Stimulated activated CD4-positive, alpha-beta T cell treated with anti-CD3 and anti-CD28 coated beads, Interleukin-15, amount 100 ng/mL, for 24 hours (primary cell): ENCODE measurements at places on chromosomes 7 and 10.
A peak's percentile ranks its signal among the peaks of the same experiment; 100 is the strongest.

DNA sequence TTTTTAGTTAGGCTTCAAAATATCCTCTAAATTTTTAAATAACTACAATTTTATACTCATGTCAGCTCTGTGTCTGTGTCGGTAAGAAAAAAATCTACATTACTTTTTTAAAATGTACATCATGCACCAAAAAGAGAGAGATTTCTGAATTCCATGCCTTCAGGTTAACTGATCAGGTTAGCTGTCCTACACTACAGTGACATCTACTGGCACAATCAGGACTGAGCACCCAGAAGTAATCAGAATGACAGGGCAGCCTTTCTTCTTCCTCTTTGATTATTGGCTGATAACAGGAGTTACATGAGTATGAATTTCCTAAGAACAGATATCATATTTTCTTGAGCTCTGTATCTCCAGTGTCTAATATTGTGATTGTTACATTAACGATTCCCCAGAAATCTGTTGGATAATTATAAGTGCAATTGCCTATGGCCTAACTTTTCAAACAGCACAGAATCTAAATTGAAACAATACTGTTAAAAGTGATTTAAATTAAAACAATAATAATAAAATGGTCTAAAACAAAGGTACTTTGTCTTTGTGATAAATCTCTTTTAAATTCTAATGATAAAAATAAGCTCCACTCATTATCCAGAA is 41.8 kb upstream of the HYCC1 start:
- peak; percentile 64 for DNase-seq

- DNase-seq = no peak
Measured at GRCh38 chr10:110216240-110216639, 8.8 kb downstream of the MXI1 start.

DNA sequence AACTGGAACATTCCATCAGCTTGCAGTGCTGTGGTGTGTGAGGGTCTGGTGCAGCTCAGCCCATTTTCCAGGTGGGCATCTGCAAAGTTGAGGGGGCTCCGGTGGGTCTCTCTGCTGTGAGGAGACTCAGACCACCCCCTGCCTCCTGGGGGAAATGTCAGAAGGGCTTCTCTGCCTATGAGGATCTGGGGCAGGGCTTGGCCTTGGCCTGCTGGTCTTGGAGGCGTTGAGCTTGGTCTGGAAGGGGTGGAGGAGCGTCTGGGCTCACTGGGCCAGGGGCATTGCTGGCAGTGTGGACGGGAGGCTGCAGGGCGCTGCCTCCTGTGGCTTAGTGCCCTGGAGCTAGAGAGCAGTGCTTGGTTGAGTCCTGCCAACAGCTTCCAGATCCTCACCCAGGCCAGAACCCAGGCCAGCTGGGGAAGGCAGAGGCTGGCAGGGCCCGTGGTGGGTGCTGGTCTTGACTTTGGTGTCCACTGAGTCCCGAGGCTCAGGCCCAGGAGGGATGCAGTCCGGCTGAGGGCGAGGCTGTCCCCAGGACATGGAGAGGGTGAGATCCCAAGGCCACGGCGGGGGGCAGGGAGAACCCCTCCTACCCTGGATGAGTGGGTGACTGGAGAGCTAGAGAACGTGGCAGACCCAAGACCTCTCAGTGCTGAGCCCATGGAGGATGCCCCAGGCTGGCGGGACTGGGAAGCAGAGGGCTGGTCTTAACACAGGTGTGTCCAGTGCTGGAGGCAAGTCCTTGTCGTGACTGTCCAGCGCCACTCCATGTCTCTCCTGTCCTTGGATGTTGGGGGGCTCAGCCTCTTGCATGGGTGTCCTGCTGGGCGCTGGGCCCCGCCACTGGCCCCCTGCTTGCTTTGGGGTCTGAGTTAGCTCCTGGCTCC is 2.8 kb downstream of the SPRN start:
- DNase-seq = no peak

DNA sequence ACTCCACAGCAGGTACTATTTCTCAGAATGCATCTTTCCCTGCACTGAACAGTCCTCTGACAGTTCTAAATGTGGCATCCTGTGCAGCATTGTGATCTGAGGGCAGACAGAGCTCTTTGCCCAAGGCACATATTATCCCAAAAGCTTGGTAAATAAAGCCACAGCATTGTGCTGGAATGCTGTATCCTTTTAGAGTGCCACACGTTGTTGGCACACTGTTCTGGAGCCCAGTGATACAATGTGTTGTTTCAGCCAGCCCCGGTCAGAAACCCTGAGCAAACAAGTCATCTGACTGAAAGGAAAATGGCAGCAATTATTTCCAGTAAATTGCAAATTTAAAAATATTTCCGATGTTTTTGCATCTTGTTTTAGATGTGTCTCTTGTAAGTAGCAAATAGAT is 45.4 kb downstream of the NAMPT start:
- no peak for DNase-seq

DNA sequence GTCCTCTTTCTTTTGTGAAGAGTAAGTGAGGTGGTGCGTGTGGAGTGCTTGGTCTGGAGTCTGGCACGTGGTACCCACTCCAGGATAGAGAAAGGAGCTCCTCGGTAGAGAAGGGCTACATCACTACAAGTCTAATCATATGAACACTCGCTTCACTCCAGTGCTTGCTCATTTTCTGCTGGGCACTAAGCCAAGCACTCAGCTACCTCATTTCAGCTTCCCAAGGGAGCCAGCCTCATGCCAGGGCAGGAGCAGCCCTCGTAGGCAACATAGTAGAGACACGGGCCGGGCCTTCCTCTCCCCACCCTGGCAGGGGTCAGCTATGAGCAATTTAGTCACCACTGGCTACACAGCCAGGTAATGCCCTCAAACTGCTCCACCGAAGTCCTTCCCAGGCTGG is 11.4 kb upstream of the HSPA12A start:
- DNase-seq = no peak

DNA sequence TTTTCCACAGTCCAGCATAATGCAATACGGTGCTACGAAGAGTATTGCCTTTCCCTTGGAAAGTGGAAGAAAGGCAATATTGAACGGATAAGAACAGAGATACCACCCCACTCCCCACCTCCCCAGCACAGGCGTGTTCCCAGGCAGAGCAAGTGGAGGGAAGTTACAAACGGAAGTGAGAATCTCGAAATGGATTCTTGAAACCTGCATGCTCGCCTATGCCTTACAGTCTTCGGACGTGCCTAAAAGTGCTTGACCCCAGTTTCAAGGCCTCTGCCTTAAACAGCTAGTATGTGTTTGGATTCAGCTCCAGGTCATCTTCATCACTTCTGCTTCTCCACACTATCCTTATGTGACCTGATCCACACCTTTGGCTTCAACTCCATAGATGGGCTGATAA is 35.0 kb upstream of the USP6NL start:
- no peak for DNase-seq

DNA sequence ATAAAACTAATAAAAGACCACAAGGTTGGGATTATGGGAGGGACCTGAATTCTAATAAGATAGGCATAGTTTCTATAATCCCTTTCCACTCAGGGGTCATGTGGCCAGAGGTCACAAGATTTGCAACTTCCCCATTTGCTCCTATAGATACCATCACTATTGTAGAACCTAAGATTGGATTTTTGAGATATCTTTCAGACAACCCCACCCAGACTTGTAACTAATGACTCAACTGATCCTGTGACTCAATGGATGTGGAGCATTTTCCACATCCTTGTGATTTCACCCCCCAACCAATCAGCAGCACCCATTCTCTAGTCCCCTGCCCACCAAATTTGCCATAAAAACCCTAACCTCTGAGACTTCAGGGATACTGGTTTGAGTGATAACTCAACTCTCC is 51.9 kb upstream of the PIK3AP1 start:
- DNase-seq = no peak

DNA sequence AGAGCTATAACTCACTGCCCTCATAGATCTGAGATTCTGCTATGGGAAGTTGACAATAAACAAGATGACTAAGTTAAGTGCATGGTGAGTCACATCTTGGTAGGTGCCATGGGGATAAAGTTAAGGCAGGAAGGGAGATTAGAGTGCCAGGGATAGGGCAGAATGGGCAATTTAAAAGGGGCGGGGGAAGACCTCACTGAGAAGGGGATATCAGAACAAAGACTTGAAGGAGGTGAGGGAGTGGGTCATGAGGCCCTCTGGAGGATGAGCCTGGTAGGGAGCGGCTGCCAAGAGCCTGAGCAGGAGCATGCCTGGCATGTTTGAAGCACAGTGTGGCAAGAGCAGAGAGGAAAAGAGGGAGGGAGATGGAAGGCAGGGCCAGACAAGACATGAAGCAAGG is 34.8 kb upstream of the INMT start:
- DNase-seq = no peak

- no peak for DNase-seq
Measured at GRCh38 chr7:42175834-42176723, 60.9 kb downstream of the GLI3 start.

- DNase-seq = no peak
Measured at GRCh38 chr7:24741679-24742505, 15.4 kb downstream of the GSDME start.

DNA sequence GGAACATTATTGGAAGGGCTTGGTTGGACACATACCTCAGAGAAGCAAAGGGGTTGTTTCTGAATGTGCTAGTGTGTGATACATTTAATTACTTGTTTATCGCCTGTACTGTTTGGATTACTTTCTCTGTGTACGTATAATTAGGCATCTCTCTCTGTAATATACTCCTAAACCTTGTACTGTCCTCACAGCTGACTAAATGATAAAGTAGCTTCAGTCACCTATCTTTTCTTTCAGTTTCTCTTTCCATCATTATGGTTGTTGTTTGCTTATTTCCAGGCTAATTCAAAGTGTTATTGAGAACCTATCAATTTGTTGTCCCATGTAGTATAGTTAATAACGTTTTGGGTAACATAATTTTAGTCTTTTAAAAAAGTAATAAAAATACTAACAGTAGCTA is 34.0 kb downstream of the MXI1 start:
- no peak for DNase-seq

GRCh38 chr10:8665322-8665721 is 610.8 kb downstream of the GATA3 start:
- no peak for DNase-seq

GRCh38 chr7:106947244-106947728 is 82.2 kb downstream of the PIK3CG start:
- DNase-seq = peak; percentile 34

GRCh38 chr7:144941127-144941526 is 105.3 kb upstream of the TPK1 start:
- no peak for DNase-seq

GRCh38 chr7:22406715-22407114 is 49.8 kb upstream of the RAPGEF5 start:
- no peak for DNase-seq

DNA sequence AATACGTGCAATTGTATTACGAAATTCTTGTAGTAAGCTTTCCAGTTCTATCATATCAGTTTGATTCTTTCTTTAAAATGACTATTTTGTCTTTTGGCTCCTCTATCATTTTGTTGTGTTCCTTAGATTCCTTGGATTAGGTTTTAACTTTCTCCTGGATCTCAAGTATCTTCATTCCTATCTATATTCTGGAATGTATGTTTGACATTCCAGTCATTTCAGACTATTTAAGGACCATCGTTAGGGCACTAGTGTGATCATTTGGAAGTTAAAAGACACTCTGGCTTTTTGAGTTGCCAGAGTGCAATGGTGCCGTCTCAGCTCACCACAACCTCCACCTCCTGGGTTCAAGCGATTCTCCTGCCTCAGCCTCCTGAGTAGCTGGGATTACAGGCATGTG is 45.7 kb upstream of the SFTPD start:
- no peak for DNase-seq
